D721Med (cell line): ENCODE measurements at places on chromosomes 4 and X.
A peak's percentile ranks its signal among the peaks of the same experiment; 100 is the strongest.

DNA sequence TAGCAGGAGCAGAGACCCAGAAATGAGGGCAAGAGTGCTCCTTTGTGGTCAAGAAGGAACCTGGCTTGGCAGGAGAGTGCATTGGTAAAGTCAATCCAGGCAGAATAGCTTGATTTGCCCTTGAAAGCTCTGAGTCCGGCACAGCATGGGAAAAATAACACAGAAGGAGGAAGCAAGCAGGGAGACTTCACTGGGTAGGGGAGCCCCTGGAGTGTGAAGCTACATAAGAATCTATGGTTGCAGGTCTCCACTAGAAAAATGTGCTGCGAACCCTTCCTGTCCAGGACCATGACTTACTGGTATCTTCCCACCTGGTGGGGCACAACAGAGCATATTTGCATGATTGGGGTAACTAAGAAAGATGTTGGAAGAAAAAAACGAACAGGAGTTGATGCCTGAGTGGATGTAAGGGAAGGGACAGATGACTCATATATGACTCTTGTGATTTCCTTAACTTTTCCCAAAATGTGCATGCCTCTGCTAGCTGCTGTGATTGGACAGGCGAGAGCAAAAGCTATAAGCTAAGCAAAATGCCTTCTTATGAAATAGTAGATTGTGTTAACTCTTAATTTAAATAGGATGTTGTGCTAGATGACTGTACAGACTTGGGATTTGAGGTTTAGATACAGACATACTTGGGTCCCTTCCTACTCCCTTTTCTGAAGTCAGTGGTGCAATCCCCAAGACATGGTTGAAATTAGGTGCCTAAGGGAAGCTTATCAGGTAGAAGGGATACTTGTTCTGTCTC lies 3.3 kb downstream of the IL13RA1 start:
- no peak for DNase-seq

DNA sequence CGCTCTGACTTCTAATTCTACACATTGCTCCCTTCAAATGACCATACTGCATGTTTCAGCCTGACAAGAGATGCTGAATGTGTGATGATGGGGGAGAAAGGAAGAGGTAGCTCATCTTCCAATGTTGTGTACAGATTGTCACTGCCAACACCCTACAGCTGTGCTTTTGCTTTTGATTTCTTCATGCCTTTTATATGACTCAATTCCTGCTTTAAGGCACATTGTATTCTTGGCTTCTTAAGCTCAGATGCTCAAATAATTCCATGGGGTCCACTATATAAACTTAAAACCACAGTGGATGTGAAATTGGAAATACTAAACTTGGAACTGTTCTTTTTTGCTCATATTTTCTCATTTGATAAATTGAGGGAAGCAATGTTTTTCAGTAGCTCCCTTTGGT lies 183.2 kb upstream of the WDFY3 start:
- DNase-seq = no peak

DNA sequence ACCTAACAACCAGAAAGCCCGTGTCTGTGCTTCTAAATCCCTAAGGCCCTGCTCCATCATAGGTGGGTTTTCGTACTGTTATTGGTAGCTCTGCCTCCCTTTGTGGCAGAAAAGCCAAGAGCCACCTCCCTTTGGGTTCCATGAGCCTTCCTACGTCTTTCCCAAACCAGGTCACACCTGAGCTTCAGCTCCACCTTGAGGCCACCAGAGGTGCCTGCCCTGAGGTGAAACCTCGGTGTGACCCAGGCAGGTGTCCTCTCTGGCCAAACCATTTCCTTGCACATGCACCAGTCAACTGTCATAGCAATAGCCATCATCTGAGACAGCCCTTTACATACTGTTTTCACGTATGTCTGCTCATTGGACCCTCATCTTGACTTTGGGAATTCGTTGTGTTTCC lies 188.0 kb upstream of the RBPJ start:
- DNase-seq = no peak

DNA sequence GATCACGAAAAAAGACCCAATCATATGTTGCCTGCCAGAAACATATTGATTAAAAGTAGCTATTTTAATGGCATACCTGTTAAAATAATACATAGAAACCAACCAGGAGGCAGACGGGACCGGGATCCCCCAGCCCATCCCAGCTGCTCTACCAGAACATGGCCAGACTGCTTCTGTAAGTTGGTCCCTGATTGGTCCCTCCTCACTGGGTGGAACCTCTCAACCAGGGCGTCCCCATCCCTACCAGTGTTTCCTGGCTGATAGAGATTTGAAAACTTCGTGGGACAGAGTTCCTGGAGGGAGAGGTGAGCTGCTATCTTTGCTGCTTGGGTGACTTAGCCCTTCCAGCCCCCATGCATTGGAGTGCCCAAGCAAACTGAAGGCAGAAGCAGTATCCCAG lies 256.2 kb downstream of the TRAM1L1 start:
- no peak for DNase-seq

- no peak for DNase-seq
These were observed 2313.8 kb downstream of the ARAP2 start for GRCh38 chr4:33930497-33930896.

GRCh38 chr4:30619679-30620078 lies 100.5 kb upstream of the PCDH7 start:
- DNase-seq = no peak

DNA sequence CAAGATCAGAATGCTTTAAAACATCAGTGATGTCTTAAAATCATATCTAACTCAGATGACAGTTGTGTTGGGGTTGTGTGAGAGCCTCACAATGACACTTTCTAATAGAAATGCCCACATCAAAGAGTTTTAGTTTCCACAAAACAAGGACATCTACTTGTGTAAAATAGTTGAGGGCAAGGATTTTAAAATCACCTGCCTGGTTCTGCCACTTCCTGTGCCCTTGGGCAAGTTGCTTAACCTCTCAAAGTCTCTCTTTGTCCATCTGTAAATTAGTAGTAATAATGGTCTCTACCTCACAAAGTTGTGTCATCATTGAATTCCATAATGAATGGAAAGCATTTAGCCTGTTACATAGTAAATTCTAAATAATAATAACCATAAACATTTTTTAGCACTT lies 41.9 kb upstream of the RELL1 start:
- no peak for DNase-seq

DNA sequence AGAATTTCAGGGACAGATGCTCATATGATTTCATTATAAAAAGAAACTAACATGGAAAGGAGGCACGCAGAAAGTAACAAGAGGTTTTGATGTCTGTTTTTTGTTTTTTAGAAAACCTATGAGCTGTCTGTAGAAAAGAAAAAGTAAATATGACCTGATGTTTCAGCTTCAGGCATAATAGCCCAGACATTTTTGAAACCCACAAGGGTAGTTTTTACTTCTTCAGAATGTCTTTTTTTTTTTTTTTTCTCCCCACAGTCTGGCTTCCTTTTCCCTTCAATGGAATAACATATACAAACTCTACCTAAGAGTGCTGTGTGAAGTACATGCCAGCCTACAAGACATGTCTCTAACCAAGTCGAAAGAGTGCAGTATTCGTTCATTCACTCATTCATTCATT lies 18.3 kb upstream of the STX18 start:
- DNase-seq = no peak

DNA sequence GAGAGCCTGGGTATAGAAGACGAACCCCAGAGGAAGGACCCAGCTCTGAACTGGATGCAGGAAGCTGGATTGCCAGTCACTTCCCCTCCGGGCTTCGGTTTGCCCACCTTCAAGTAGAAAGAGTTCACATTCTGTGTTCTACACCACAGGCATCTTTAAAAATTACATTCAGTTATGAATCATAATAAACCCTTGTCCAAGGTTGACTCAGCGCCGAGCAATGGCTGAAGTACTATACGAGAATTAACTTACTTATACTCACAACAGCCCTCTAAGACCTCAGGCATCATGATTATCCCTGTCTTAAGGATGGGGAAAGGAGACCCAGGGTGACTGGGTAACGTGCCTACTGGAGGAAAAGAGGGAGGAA lies 72.5 kb downstream of the EVC2 start:
- no peak for DNase-seq

DNA sequence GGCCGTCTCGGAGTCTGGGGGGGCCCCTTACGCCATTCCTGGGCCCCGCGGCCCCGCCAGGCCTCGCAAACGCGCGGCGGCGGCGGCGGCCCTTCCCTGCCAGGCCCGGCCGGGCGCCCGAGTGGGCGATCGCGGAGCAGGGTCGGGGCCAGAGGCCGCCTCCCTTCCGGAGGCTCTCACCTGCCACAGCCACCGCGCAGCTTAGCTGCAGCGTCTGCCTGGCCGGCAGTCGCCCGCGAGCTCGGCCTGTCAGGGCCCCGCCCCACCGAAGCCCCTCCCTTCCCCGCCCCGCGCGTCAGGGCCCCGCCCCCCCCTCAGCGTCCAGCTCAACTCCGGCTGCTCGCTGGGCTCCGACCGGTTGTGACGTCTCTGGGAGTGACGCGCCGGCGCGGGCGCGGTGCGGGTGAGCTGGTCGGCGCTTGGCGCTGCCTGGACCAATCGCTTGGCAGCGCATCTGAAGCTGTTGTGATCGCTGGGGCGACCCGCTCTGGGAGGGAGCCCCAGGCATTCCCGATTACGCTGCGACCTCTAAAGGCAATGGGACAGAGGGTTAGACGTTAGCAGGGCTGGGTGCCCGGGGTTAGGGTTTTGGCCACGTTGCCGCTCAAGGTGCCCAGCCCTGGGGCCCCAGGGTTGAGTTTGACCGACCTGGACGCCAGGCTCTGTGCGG lies at the start of gene SLC10A3:
TSS of gene SLC10A3 (minus strand) at position 216 of the 670 bp plus-strand sequence. CDS start 1,689 bp downstream, outside the sequence.
- peak; percentile 85 for DNase-seq

- DNase-seq = no peak
These were observed 37.8 kb upstream of the SLC9A7 start for GRCh38 chrX:46796574-46797191.

DNA sequence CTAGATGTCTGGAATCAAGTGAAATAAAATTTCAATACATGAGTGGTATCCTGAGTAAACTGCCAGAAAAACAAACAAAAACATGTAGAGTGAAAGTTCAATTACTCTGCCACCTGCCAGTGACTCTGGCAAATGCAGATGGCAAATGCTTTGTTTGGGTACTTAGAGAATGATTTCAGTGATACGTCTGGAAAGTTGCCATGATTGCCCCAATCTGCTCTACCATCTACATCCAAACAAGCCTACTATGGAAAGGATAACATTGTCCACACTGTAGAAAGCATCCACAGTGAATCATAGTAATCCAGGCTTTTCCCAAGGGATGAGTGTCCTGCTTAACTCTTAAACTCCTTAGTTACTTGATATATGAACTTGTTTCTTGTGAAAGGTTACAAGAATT lies 3.4 kb downstream of the SPATA4 start:
- no peak for DNase-seq

DNA sequence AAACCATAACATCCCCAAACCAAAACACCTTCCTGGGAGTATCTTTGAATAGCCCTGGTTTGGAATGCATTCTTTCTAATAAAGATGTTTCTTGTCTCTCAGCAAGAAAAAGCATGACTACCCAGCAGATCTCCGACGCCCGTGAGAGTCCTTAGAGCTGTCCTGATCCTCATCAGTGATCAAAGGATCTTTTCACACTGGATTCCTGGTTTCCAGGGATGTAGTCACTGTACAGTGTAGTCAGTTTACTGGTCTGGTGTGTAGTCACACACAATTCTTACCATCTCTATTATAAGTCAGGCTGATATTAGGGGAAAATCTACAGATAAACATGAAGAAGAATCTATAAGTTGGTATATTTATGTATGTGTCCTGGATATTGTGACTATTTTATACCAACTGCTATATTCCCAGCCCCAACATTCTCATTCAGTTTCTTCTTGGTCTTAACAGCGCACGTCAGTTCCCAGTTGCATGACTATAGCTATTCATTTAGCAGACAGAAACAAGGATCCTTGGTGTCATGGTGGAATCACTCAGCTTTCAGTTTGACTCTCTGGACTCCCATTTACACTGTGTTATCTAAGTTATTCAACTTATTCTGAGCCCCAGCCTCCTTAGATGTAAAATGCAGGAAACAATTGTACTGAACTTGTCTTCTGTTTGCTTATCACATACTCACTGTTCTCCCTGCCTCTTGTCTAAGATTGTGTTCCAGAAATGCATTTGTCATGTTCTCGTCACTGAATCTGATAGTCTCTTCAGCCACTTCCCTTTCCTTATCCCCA lies 68.3 kb downstream of the SLIT2 start:
- DNase-seq = no peak

- no peak for DNase-seq
These were observed 113.8 kb upstream of the WDR17 start for GRCh38 chr4:175951794-175952193.

DNA sequence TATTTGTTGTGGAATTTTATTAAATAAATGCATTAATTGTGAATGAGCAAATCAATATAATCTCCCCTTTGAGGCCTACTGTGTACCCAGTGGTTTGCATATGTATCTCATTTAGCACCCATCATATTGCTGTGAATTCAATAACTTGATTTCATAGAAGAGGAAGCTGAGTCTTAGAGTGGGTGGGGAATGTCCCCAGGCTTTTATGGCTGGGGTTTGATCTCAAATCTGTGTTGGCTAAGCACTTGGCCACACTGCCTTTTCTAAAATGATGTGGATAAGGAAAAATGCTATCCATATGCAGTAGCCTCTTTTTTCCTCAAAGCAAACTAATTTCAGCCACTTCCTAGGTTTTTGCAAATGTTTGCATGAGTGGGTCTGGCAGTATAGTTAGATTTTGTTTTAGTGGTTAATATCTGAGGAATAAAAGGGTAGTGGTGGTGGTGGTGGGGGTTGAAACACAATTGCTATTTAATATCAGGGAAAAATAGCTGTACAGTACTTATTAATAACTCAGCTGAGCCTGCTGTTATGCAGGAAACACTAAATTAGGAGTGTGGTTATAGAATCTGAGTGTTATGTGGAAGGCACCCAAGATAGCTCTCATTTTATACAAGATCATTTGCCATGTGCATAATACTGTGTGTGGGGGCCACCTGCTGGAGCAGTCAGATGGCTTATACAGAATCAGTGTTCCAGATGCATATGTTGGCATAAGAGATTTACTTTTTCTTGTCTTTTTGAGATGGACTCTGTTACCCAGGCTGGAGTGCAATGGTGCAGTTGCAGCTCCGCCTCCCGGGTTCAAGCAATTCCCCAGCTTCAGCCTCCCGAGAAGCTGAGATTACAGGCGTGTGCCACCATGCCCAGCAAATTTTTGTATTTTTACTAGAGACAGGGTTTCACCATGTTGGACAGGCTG lies 108.0 kb downstream of the TMEM131L start:
- no peak for DNase-seq
